ENCODE measurements at places on chromosomes 12 and 14.

- no peak for DNase-seq
Measured at GRCh38 chr12:12443431-12443878, 86.6 kb downstream of the BORCS5 start.

DNA sequence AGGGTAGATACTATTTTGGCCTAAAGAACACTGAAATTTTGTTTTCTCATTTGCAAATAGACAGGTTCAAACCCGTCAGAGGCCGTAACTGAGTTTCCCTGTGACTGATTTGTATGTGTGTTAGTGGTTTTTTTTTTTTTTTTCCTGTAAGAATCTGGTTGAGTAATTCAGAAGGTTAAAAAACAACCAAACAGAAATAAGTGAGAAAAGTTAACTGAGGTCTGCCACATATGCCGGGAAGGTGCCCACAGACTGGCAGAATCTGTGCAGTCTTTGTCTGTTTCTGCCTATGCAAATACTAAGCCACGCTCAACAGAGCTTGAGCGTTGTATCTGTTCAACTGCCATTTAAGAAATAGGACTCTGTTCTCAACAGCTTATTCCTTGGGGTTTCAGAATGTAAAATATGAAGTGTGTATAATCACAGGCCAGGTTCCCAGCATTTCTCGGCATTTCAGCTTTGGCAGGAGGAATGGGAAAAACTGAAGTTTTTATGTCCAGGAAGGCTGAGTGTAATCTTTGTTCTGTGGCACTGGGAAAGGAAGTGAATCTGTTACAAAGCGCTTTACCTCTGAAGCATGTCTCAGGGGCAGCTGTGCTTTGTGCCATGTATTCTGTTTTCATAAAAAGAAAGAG, 181.9 kb downstream of the PRKCH start:
- peak; percentile 83 for DNase-seq

GRCh38 chr14:61003571-61003970, 22.5 kb downstream of the SLC38A6 start:
- no peak for DNase-seq

GRCh38 chr12:101671833-101672232, 25.6 kb upstream of the CHPT1 start:
- no peak for DNase-seq

DNA sequence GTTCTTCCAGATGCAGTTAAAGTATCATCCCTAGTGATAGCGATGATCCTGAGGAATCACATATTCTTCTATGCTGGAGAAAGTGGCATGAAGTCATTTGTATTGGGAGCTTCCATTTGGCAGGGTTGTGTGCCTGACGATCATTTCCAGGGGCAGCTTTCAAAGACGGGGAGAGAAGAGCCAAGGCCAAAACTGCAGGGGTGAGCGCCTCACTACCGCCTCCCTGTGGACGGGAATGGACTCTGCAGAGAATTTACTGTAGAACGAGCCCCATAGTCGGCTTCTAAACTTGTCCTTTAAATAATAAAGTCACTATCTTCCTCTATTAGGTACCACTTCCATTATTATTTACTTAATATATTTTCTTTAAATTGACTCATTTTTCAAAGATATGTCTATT, 555.9 kb upstream of the TMEM132C start:
- no peak for DNase-seq

DNA sequence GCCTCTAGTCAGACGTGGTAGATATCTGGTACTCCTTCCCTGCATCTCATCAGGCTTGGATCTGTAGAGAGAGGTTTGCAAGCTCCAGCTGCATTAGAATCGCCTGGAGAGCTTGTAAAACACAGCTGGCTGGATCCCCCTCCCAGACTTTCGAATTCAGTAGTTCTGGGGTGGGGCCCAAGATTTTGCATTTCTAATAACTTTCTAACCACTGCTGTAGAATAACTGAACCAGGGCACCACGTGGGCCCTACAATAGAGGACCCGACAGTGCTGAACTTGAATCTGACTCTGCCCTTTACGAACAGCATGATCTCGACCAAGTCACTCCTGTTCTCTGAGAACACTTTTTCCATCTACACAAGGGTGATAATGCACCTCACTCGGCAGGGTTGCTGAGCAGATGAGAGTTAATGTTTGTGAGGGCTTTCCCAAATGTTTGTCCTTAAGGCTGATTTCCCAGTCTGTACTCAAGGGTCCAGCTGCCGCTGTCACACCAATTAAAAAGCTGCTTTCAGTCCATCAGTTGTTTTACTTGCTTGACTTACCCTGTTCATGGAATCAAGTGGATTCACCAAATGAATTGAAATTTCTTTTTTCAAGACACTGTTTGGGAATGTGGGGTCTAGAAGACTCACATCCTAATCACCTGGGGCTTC, 86.6 kb upstream of the SLC24A4 start:
- DNase-seq = no peak

GRCh38 chr12:104083769-104084475, 19.6 kb downstream of the HCFC2 start:
- DNase-seq = no peak

DNA sequence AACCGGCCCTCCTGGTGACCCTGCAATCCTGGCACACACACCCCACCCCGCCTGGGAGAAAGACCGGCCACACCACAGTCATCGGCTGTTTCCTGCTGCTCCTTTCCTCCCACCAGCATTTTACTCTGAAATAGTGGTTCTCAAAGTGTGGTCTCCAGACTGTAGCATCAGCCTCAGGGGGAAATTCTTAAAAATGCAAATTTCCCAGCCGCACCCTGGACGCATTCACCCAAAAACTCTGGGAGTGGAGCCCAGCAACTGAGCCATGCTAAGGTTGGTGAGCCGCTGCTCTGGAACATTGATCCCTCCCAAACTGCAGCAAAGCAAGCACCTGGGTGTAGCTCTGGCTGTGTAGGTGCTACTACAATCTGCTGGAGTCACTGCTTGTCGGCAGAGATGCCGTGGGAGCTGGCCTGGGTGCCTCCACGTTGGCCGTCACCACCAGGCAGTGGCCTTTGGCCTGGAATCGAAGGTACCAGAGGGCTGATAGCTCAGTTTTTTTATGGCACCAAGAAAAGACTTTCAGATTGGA, 38.4 kb upstream of the BCL2L14 start:
- DNase-seq = no peak

- DNase-seq = no peak
Measured at GRCh38 chr12:79378496-79378895, 312.3 kb downstream of the PAWR start.

GRCh38 chr14:85539510-85539909, 9.6 kb downstream of the FLRT2 start:
- DNase-seq = no peak

- DNase-seq = no peak
Measured at GRCh38 chr12:67909091-67909531, 80.1 kb upstream of the IFNG-AS1 start.

Data from stimulated activated effector memory CD8-positive, alpha-beta T cell treated with anti-CD3 and anti-CD28 coated beads, Interleukin-12 subunit alpha, Interleukin-12 subunit beta, amount 100 ng/mL, for 72 hours (primary cell).